ENCODE measurements at places on chromosomes 2 and 18.

DNA sequence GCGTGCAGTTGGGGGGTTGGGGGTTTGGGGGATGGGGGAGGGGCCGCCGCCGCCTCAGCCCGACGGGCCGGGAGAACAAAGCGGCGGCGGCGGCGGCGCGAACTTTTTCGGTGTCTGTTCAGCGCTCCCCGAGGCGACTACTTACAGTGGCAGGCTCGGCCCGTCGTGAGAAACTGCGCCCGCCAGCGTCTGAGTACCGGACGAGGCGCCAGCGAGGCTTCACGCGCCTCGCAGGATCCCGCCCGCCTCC lies 172 bp downstream of the PRKD3 start:
- no peak for DNase-seq

- no peak for DNase-seq
These were observed 144.3 kb downstream of the MYO3B start for GRCh38 chr2:170322140-170322766.

GRCh38 chr2:62589691-62590356 lies 83.8 kb upstream of the TMEM17 start:
- DNase-seq = no peak

- no peak for DNase-seq
These were observed 69.5 kb downstream of the SESTD1 start for GRCh38 chr2:179195141-179195540.

- DNase-seq = no peak
These were observed 49.5 kb upstream of the GPR17 start for GRCh38 chr2:127596311-127597045.

GRCh38 chr2:23533338-23533695 lies 148.3 kb downstream of the KLHL29 start:
- DNase-seq = no peak

GRCh38 chr2:217108086-217108485 lies 248.2 kb upstream of the TNP1 start:
- no peak for DNase-seq

DNA sequence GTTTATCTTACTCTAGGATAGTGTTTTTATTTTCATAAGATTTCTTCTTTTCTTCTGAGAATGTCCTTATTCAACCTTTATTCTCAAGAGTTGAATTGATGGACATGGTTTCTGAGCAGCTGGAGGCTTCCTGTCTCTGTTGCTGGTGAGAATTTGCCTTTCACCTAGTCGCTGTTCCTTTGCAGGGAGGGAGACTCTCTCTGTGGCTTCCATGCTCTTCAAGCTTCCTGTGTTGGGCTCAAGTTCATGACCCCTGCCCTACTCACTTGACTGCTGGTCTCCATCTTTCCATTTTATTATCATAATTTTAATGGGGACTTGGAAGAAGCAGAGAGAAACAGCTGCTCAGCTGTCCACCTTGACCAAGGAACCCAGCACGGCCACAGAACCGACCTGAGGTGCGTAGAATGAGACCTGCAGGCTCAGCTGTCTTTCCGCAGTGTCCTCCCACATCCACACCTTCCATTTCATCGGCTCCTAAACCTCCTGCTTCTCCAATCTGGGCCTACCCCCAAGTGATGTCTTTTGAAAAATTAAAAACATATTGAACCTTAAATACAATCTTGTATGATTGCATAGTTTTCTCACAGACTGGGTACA lies 24.2 kb downstream of the TMEM18 start:
- no peak for DNase-seq

GRCh38 chr2:197235711-197236110 lies 74.9 kb downstream of the ANKRD44 start:
- DNase-seq = no peak

DNA sequence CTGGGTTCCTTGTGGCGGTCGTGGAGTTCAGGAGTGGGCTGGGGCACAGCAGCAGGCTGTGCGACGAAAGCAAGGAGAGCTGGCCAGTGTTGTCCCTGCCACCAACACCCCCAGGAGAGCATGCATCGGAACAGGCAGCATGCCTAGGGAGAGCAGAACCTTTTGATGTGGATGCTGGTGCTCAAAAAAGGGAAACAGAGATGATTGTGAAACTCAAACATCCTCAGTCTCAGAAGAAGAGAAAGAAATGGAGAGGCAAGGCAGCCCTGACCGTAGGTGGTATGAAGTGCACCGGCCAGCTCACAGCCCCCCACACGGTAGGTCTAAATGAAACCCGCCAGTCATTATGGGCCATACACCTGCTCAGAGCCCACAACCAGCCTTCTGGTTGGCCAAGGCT lies 253.4 kb downstream of the GBX2 start:
- DNase-seq = no peak

- DNase-seq = no peak
These were observed at the start of gene KCNJ3 for GRCh38 chr2:154698296-154698720. KCNJ3 (plus strand) TSS chr2:154698695; CDS start chr2:154698776, 81 bp downstream.

Data from GM12891 (cell line).